ENCODE measurements at places on chromosomes 13 and 19.
A peak's percentile ranks its signal among the peaks of the same experiment; 100 is the strongest.

GRCh38 chr13:19053561-19053960 is 128.1 kb downstream of the TUBA3C start:
- no peaks in the 10 kb centered on the region for H3K36me3 ChIP-seq
- no peaks in the 10 kb centered on the region for H3K27me3 ChIP-seq
- no peak overlapping the region for H3K4me3 ChIP-seq

DNA sequence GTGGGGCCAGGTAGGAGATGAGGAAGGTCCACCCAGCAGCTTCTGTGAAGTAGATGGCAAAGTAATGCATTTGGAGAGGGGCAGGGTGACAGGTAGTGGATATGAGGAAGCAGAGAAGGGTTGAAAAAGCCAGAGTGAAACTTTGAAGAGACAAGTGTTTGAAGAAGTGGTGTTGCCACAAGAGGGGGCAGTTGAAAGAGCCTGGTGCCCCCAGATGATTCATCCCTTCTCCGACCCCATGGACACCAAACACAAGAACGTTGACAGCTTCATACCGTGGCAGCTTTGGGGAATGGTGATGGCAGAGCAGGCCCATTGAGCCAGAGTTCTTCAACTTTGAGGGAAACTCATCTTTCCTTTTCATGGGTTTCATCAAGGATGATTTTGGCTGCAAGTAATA is 19.9 kb downstream of the IFNL3 start:
- no peak overlapping the region for H3K27ac ChIP-seq
- no peak for DNase-seq
- H3K27me3 ChIP-seq = peaks cover 56% of the 10 kb centered on the region
- H3K4me1 ChIP-seq = no peaks in the 10 kb centered on the region

DNA sequence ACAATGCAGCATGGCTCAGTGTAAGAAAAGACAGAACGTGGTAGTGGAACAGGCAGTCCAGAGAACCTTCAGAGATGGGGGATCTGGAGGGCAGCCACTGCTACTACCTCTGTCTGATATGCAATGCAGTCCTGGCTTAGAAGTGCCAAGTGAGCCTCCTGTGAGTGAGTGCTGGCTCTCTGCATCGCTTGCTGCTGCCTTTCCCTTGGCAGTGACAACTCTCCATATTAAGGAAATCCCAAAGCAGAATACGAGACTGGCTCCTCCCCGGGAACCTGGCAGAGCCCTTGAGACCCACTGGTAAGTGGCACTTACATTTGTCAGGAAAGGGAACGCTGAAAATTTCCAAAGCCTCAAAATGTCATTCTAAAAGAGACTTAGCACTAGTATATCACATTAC is 7.5 kb downstream of the DOCK9 start:
- DNase-seq = no peak
- peaks cover 6% of the 10 kb centered on the region for H3K36me3 ChIP-seq
- no peak overlapping the region for H3K4me3 ChIP-seq
- H3K4me1 ChIP-seq = peaks cover 18% of the 10 kb centered on the region
- no peak overlapping the region for H3K27ac ChIP-seq

DNA sequence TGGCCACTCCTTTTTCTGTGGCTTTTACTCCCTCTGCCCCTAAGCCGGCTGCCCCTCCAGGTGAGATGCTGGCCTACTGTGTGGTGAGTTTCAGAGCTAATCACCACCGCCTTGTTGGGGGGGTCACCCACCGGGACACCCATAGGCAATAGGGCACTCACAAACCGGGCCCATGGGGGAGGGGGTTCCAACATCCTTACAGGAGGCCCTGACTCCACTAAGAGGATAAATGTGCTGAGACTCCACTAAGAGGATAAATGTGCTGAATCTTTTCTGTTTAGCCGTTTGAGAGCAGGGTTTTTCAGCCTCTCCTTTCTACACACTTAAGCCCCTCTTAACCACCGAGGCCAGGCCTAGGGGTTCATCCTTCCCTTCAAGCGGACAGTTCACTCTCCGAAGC is 73.7 kb downstream of the SLC15A1 start:
- H3K4me1 ChIP-seq = peaks cover 13% of the 10 kb centered on the region
- no peak overlapping the region for H3K27ac ChIP-seq
- no peaks in the 10 kb centered on the region for H3K36me3 ChIP-seq
- H3K27me3 ChIP-seq = peaks cover 4% of the 10 kb centered on the region

DNA sequence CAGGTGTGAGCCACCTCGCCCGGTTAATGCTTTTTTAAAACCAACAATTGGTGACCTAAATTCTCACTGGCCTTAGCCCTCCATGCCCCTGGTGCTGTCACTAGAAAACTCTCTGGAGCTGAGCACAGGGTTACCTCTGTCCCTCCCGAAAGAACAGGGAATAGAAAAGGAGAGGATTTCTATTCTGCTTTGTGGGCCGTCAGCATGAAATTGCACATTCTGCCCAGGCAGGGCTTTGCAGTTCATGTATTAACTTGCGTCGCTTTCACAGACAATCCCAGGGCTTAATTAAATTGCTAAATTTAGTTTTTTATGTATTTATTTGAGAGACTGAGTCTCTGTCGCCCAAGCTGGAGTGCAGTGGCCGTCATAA is 583 bp upstream of the ZNF480 start:
- H3K4me3 ChIP-seq = peak overlapping the region; percentile 90
- peaks cover 55% of the 10 kb centered on the region for H3K36me3 ChIP-seq
- no peak for DNase-seq
- H3K27me3 ChIP-seq = peaks cover 3% of the 10 kb centered on the region

- peaks cover 53% of the 10 kb centered on the region for H3K36me3 ChIP-seq
- H3K27me3 ChIP-seq = no peaks in the 10 kb centered on the region
- H3K27ac ChIP-seq = no peak overlapping the region
- H3K4me3 ChIP-seq = no peak overlapping the region
- H3K4me1 ChIP-seq = peaks cover 8% of the 10 kb centered on the region
- no peak for DNase-seq
These were observed 2.6 kb downstream of the ZNF71 start for GRCh38 chr19:56597696-56598095.

- H3K4me1 ChIP-seq = peaks cover 6% of the 10 kb centered on the region
- H3K36me3 ChIP-seq = no peaks in the 10 kb centered on the region
- no peak overlapping the region for H3K4me3 ChIP-seq
- H3K27ac ChIP-seq = no peak overlapping the region
These were observed 4.0 kb downstream of the TMIGD2 start for GRCh38 chr19:4297901-4298809.

GRCh38 chr19:14670408-14670807 is 4.2 kb downstream of the ADGRE3 start:
- DNase-seq = no peak
- H3K4me3 ChIP-seq = no peak overlapping the region
- H3K27ac ChIP-seq = no peak overlapping the region
- no peaks in the 10 kb centered on the region for H3K4me1 ChIP-seq
- H3K27me3 ChIP-seq = no peaks in the 10 kb centered on the region
- no peaks in the 10 kb centered on the region for H3K36me3 ChIP-seq

- H3K4me1 ChIP-seq = peaks cover 19% of the 10 kb centered on the region
- peak overlapping the region; percentile 81 for H3K27ac ChIP-seq
- H3K4me3 ChIP-seq = peak overlapping the region; percentile 94
- H3K27me3 ChIP-seq = no peaks in the 10 kb centered on the region
- peaks cover 33% of the 10 kb centered on the region for H3K36me3 ChIP-seq
- no peak for DNase-seq
These were observed 865 bp downstream of the ZNF382 start for GRCh38 chr19:36605877-36606478.

GRCh38 chr13:99446242-99446641 is 55.0 kb upstream of the TM9SF2 start:
- no peak overlapping the region for H3K4me3 ChIP-seq
- DNase-seq = no peak
- H3K4me1 ChIP-seq = peaks cover 3% of the 10 kb centered on the region
- no peak overlapping the region for H3K27ac ChIP-seq
- H3K36me3 ChIP-seq = no peaks in the 10 kb centered on the region

DNA sequence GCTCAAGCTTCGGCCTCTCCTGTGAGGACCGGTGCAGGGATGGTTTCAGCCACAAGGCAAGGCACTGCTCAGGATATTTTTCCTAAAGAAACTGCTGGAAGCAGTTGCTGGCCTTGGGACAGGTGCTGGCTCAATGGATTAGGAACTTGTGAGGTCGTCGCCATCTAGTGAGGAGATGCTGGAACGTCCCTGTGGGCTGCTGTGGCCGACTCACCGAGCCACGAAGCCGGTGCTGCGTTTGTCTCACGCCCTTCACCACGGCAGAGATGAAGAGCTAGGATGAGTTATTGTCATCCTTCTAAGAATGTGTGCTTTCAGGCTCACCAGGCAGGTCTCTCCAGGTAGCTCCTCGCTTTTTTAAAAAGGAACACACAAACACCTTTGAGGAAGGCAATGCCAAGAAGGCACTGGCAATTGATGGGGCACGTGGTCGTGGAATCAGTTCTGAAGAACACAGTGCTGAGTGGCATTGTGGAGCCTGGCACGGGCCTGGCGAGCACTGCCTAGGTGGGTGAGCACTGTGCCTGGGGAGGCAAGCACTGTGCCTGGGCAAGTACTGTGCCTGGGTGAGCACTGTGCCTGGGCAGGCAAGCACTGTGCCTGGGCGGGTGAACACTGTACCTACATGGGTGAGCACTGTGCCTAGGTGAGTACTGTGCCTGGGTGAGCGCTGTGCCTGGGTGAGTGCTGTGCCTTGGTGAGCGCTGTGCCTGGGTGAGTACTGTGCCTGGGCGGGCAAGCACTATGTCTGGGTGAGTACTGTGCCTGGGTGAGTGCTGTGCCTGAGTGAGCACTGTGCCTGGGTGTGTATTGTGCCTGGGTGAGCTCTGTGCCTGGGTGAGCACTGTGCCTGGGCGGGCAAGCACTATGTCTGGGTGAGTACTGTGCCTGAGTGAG is 140.4 kb downstream of the TEX29 start:
- DNase-seq = peak; percentile 70
- H3K4me1 ChIP-seq = no peaks in the 10 kb centered on the region
- H3K27ac ChIP-seq = no peak overlapping the region
- H3K27me3 ChIP-seq = peaks cover 53% of the 10 kb centered on the region
- H3K36me3 ChIP-seq = no peaks in the 10 kb centered on the region
- H3K4me3 ChIP-seq = no peak overlapping the region

GRCh38 chr13:95056266-95056665 is 245.0 kb downstream of the ABCC4 start:
- H3K36me3 ChIP-seq = peaks cover 4% of the 10 kb centered on the region
- no peak overlapping the region for H3K4me3 ChIP-seq
- H3K27me3 ChIP-seq = no peaks in the 10 kb centered on the region

DNA sequence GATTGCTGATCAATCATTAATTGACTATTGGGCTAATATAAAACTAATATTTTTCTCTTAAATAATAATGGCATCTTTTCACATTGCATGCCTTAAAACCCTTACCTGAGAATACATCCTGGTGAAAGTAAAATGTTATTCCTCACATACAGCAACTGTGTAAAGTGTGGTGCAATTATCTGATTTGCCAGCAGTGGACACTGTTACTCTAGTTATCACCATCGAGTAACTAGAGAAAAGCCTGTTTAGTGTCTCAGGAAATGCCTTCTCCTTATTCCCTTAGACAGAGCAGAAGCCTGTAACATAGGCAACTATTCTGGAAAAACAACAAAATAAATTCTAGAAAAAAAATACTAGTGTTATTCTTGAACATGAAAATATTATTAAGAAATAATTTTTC is 459.8 kb downstream of the FGF14 start:
- H3K4me3 ChIP-seq = no peak overlapping the region
- H3K27me3 ChIP-seq = peaks cover 10% of the 10 kb centered on the region
- H3K27ac ChIP-seq = no peak overlapping the region
- no peak for DNase-seq

GRCh38 chr19:30873691-30874090 is 475.5 kb downstream of the TSHZ3 start:
- peaks cover 12% of the 10 kb centered on the region for H3K4me1 ChIP-seq
- peak; percentile 44 for DNase-seq
- no peaks in the 10 kb centered on the region for H3K36me3 ChIP-seq

DNA sequence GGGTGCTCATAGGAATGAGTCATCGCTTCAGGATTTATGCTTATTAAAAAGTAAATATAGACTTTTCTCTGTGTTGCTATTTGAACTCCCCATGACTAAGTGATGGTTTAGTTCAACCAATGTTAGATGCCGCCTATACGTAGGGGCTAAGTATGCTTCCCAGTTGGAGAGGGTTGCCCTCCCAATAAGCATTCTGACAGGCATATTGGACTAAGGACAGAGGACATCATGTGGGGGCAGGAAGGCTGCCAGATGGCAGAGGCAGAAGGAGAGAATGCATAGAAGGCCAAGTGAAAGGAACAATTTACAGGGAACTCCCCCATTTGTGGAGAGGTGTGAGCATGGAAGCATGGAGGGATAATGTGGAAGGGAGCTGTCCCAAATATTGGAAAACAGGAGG is 318.4 kb upstream of the OBI1 start:
- no peak overlapping the region for H3K4me3 ChIP-seq
- H3K36me3 ChIP-seq = no peaks in the 10 kb centered on the region
- H3K27ac ChIP-seq = no peak overlapping the region
- peaks cover 25% of the 10 kb centered on the region for H3K27me3 ChIP-seq

DNA sequence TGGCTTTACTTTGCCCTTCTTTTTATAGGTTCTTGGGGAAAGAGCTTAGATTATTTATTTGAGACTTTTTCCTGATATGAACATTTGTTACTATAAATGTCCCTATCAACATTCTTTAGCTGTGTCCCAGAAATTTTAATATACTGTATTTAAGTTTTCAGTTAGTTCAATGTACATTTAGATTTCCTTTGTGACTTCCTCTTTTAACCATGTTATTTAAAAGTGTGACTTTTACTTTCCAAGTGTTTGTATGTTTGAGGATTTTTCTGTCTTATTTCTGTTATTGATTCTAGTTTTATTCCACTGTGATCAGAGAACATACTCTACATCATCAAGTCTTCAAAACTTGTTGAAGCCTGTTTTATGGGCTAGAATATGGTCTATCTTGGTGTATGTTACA is 72.7 kb upstream of the SPRY2 start:
- H3K4me1 ChIP-seq = no peaks in the 10 kb centered on the region
- no peak overlapping the region for H3K27ac ChIP-seq
- H3K4me3 ChIP-seq = no peak overlapping the region
- no peaks in the 10 kb centered on the region for H3K27me3 ChIP-seq
- no peaks in the 10 kb centered on the region for H3K36me3 ChIP-seq
- no peak for DNase-seq

Measured in type B pancreatic cell (in vitro differentiated cells).